ENCODE measurements at places on chromosomes 4 and X. TPM values are rescaled to one million over a fixed set of nuclear protein-coding genes. Genes with fewer than 3 reads are reported as not detected.
A peak's percentile ranks its signal among the peaks of the same experiment; 100 is the strongest.

Gene KLKB1
- 0.75 TPM for total RNA-seq

Gene TCEAL3
- total RNA-seq, result 47.5 TPM

- no peak for DNase-seq
These were observed 45.8 kb downstream of the TBC1D14 start for GRCh38 chr4:6955261-6955911.

- peak; percentile 26 for DNase-seq
These were observed 76.4 kb downstream of the ZFYVE28 start for GRCh38 chr4:2341911-2342652.

GRCh38 chr4:164446516-164446915 lies 307.4 kb upstream of the SMIM31 start:
- no peak for DNase-seq

- DNase-seq, result no peak
These were observed 29.6 kb downstream of the PDGFC start for GRCh38 chr4:156941940-156942548.

All from right atrium auricular region (tissue), 2 donors.